Esophagus mucosa (tissue), 1 donor: ENCODE measurements at places on chromosomes 1 and 21. TPM values are rescaled to one million over a fixed set of nuclear protein-coding genes. Genes with fewer than 3 reads are reported as not detected.

ZYG11A gene
- 0.44 TPM for total RNA-seq

TNFRSF4 gene
- total RNA-seq, result 0.36 TPM

FMO5 gene
- 0.68 TPM for total RNA-seq

UQCRHL gene
- 1.6 TPM for total RNA-seq

SH2D1B gene
- 3.4 TPM for total RNA-seq

LCE3D gene
- 7.7 TPM for total RNA-seq

PRR9 gene
- total RNA-seq, result not detected

FCAMR gene
- total RNA-seq, result 0.08 TPM

NR5A2 gene
- total RNA-seq, result 0.60 TPM

OR2M2 gene
- not detected for total RNA-seq

CDCA8 gene
- 14.1 TPM for total RNA-seq

MMEL1 gene
- 2.3 TPM for total RNA-seq

ENAH gene
- 41.0 TPM for total RNA-seq

SLAMF1 gene
- total RNA-seq, result 0.36 TPM

ANKRD34A gene
- 0.12 TPM for total RNA-seq

OR6N2 gene
- not detected for total RNA-seq

LCE2C gene
- total RNA-seq, result not detected

FCRL4 gene
- 0.04 TPM for total RNA-seq

TCHH gene
- 0.08 TPM for total RNA-seq

GJB4 gene
- total RNA-seq, result 1.4 TPM

LCE3E gene
- total RNA-seq, result 4.3 TPM

IFNAR1 gene
- total RNA-seq, result 15.5 TPM

MEAF6 gene
- total RNA-seq, result 32.7 TPM

AMPD1 gene
- not detected for total RNA-seq

RNU1-4 gene
- total RNA-seq, result 6,387 TPM

RNU5D-1 gene
- total RNA-seq, result not detected

CHIT1 gene
- 0.20 TPM for total RNA-seq

LCE1E gene
- total RNA-seq, result not detected

LCE1A gene
- total RNA-seq, result not detected

BLZF1 gene
- total RNA-seq, result 28.9 TPM

RGS5 gene
- total RNA-seq, result 28.3 TPM

GJC2 gene
- 0.44 TPM for total RNA-seq

LCE3C gene
- not detected for total RNA-seq

AMY2B gene
- 2.9 TPM for total RNA-seq

C1orf87 gene
- total RNA-seq, result not detected

TLR5 gene
- total RNA-seq, result 11.1 TPM

ZNF593OS gene
- 0.16 TPM for total RNA-seq

TFB2M gene
- 8.2 TPM for total RNA-seq

NCMAP gene
- total RNA-seq, result 0.16 TPM

CEP85 gene
- 8.7 TPM for total RNA-seq

HPCAL4 gene
- not detected for total RNA-seq

HEYL gene
- 0.44 TPM for total RNA-seq

TENT5C gene
- 1.1 TPM for total RNA-seq

MORC3 gene
- total RNA-seq, result 28.8 TPM

CD1E gene
- not detected for total RNA-seq

TMPRSS3 gene
- total RNA-seq, result 0.32 TPM
